Iris pigment epithelial cell (primary cell): ENCODE measurements at places on chromosomes 4 and X.

DNA sequence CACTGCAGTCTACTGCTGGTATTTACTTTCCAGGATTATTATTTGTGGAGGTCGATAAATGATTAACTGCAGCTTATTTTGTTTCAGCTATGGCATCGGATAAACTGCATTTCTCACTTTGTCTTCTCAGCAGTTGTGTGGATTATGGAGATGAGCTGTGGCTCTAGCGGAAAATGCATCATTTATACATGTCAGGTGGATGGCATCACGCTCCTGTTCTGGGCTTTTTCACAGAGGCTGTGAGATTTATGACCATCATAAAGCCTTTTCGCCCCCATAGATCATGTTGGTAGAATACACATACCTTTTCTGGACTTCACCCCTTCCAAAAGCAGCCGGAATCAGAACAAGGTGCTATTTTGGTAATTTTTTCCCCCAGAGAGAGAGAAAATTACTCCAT, 118.8 kb upstream of the MAGEB18 start:
- no peak for DNase-seq

DNA sequence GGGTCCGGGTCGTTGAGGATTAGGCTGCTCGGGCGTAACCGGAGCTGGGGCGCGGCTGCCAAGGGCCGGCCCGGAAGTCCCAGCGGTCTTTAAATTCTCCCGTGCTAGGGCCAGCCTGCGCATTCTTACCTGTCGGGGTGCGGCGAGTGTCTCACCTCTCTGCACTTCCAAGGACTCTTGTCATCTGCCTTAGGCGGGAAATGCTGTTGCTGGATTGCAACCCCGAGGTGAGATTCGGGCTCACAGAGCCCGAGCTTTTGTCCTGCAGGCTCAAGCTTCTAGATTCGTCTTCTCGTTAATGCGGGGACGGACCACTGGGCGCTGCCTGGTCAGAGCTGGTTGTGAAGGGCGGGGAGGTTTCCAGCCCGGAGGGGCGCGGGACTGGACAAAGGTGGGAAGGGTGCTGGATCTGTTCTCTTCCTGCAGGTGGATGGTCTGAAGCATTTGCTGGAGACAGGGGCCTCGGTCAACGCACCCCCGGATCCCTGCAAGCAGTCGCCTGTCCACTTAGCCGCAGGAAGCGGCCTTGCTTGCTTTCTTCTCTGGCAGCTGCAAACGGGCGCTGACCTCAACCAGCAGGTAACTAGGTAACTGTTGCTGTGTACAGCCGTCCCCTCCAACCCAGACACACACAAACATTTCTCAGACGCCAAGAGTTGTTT, at the start of gene ANKRD37:
Gene ANKRD37 (plus strand): TSS at position 118 of the 662 bp plus-strand sequence. CDS start 83 bp downstream, at position 201.
- DNase-seq = peak; percentile 41

DNA sequence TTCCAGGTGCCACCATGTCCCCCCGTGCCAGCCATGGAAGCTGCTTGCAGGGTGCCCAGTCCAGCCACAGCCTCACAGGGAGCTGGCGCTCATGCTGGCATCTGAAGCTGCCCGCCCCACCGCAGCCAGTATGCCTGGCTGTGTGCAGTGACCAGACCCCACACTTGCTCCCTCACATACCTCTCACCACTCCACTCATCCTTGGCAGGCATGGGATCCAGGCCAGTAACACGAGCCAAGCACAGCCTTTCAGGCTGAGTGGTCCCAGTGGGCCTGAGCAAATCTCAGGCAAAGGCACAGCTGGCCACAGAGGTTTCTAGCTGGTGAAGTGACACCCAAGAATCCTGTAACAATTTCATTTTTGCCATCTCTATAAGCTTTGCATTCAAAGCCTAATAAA, 48.4 kb upstream of the SEC24B start:
- DNase-seq = no peak

- DNase-seq = no peak
These were observed 38.9 kb upstream of the TLL1 start for GRCh38 chr4:165834116-165834515.

DNA sequence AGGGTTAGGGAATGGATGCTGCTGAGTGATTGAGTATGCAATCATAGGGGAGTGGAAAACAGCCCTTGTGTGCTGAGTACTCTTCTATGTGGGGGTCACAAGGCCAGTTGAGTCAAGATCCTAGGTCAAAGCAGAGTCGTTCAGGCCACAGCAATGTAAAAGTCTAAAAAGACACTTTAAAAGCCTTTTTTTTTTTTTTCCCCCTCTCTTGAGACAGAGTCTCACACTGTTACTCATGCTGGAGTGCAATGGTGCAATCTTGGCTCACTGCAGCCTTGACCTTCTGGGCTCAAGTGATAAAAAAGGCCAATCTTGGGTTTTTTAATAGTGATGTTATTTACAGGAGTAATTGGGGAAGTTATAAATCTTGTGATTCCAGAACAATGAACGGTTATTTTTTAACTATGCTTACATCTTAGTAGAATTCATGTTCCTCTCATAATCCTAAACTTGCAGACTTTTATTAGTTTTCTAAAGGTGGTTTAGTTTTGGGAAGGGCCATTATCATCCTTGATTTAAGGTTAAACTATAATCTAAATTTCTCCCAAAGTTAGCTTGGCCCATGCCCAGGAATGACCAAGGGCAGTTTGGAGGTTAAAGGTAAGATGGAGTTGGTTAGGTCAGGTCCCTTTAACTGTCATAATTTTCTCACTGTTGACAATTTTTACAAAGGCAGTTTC, 82.2 kb upstream of the BMP2K start:
- DNase-seq = peak; percentile 24

DNA sequence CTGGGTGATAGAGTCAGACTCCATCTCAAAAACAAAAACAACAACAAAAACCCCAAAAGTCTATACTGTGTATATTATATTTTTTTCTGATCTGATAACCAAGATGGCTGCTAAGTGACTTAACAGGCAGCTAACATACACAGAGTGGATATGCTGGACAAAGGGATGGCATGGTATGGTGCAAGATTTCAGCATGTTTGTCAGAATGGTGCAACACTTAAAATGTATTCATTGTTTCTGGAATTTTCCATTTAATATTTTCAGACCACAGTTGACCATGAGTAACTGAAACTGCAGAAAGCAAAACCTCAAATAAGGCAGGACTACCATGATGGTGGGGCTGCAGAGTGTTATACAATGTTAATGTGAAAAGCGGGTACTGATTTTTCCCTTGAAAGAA, 6.1 kb upstream of the BOD1L1 start:
- DNase-seq = peak; percentile 13

GRCh38 chr4:168177546-168178149, 85.3 kb downstream of the ANXA10 start:
- DNase-seq = no peak

- DNase-seq = no peak
These were observed 44.3 kb downstream of the TMEM131L start for GRCh38 chr4:153510252-153511001.
